ENCODE measurements at places on chromosomes 5 and 9. TPM values are rescaled to one million over a fixed set of nuclear protein-coding genes. Genes with fewer than 3 reads are reported as not detected.

AK8 gene
- 2.0 TPM for total RNA-seq

ANXA1 gene
- 45.7 TPM for total RNA-seq

GZMA gene
- total RNA-seq: 0.39 TPM

CCDC180 gene
- total RNA-seq: 6.2 TPM
